ENCODE measurements at places on chromosomes 7 and 10.

DNA sequence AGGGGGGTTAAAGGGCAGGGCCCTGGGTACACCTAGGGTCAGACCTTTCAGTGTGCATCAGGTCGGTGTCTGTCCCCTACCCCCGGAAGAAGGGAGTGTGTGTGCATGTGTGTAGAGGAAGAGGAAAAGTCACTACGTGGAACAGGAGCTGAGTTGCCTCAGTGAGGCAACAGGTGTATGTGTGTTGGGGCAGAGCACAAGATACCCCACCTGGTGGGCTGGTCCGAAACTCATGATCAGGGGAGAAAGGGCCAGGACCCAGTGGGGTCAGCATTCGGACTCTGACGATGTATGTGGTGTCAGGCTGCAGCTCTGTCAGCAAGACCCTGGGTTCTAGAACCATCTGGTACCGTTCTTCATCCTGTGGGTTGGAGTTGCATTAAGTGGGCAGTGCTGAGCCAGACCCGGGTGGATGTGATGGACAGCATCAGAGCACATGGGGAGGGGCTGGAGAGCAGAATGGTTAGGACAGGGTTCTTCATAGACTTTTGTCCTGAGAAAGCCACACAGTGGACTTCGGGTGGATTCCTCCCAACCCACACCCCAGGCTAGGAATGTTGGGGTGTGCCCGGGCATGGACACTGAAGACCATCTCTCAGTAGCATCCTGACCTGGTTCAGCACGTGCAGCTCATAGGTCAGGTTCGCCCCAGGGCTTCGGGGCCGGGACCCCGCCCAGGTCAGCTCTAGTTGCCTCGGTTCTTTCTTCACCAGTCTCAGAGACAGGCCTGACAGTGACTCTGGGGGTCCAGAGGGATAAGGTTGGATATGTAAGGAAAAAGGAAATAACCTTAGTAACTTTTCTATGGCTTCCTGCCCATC is 10.7 kb downstream of the EPHA1 start:
- DNase-seq = no peak

DNA sequence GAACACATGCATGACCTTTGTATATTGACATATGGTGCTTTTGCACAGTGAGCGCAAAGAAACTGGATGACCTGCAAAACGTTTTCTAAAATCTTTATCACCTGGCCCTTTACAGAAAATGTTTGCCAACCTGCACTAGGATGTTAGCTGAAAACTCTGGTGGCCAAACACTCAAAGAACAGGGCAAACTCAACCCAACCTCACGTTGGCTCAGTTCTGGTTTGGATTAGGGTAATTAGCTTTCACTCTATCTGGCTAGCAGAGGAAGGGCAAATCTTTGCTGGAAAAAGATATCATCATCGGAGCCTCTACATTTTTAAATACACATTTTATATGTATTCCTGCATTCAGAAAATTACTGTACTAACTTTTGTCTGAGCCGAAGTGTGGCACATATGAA is 688.9 kb downstream of the PHTF2 start:
- no peak for DNase-seq

- DNase-seq = no peak
Measured at GRCh38 chr7:158959021-158959717, 102.8 kb downstream of the DYNC2I1 start.

DNA sequence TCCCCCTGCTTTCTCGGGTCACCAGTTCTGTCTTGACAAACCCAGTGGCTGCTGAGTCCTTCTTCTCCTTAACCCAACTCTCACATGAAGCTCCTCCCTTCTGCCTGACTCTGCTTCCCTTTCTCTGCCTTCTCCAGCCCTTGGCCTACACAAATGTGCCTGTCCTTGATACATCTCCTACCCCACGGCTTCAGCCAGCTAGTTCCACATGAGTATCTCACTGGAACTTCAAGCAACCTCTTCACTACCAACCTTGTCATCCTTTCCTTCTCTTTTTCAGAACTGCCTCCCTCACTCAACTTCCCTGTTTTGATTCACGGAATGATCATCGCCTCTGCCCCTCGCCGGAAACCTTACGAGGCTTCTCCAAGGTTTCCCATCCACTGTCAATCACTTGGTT is 55.9 kb downstream of the PDIA4 start:
- no peak for DNase-seq

GRCh38 chr7:111499027-111499426 is 63.3 kb downstream of the IMMP2L start:
- DNase-seq = no peak

- DNase-seq = no peak
Measured at GRCh38 chr7:112182749-112183148, 23.4 kb downstream of the DOCK4 start.

DNA sequence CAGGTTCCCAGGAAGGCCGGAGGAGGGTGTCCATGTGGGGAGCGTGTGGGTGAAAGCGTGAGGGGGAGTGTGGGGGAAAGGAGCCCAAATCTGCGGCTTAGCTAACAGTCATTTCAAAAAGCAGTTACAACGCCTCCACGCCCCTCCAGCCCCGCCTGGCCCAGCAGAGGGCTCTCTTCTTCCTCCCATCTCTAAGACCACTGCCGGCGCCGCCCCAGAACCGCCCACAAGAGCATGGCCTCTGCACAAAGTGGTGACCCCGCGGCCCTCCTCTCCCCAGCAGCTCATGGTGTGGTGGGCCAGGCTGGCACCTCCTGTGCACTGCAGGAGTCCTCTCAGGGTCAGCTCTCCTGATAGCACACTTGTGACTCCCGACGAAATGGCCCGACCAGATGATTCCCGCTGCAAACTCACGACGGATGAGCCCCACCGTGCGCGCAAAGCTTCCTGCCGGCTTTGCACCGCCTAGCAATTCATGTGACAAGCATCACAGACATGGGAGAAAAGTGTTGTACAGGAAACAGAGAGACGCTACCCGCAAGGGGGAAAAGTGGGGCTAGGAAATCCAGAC is 12.4 kb upstream of the HUS1 start:
- no peak for DNase-seq

DNA sequence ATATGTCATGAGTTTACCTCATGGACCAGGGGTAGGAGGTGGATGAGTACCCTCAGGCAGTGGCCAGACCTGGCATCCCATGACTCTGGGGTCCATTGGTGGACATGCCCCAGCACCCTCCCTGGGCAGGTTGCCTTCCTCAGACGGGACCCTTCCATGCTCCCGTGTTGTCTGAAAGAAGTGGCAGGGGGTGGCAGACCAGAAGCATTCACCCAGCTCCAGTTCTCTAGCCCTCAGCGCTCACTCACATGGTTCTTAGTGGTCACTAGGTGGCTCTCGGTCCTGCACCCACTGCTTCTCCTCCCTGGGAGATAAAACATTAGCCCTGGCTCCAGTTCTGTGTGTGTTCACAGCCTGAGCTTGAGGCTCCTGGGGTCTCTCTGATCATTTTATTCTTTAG is 6.0 kb downstream of the RBP3 start:
- DNase-seq = no peak

DNA sequence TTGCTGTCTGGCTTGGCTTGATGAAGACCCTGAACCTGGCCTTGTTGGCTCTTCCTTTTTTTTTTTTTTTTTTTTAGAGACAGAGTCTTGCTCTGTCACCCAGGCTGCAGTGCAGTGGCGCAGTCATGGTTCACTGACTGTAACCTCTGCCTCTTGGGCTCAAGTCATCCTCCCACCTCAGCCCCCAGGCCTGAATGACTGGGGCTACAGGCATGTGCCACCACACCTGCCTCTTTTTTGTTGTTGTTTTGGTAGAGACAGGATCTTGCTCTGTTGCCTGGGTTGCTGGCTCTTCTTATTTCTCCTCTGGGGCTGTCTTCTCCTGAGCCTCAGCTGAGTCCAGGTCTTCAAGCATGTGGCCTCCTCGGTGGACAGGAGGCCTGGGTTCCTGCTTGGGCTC is 44.7 kb downstream of the PRF1 start:
- DNase-seq = no peak

GRCh38 chr7:20267482-20267881 is 50.3 kb upstream of the MACC1 start:
- no peak for DNase-seq

DNA sequence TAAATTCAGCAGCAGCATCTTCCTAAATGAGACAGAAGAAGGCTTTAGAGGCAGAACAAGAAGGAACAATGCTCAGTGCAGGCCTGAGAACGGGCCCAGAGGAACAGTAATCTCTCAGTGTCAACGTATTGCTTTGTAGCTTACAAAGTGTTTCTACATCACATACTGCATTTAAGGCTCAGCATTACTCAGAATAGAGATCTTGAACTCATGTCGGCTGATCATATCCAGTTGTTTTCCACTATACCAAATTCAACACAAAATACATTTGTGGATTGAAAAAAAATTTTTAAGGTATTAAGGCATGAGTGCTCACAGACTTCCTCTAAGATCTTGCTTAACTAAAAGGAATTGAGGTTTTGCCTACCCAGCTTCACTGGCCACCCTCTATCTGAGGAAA is 325.1 kb downstream of the HPSE2 start:
- no peak for DNase-seq

DNA sequence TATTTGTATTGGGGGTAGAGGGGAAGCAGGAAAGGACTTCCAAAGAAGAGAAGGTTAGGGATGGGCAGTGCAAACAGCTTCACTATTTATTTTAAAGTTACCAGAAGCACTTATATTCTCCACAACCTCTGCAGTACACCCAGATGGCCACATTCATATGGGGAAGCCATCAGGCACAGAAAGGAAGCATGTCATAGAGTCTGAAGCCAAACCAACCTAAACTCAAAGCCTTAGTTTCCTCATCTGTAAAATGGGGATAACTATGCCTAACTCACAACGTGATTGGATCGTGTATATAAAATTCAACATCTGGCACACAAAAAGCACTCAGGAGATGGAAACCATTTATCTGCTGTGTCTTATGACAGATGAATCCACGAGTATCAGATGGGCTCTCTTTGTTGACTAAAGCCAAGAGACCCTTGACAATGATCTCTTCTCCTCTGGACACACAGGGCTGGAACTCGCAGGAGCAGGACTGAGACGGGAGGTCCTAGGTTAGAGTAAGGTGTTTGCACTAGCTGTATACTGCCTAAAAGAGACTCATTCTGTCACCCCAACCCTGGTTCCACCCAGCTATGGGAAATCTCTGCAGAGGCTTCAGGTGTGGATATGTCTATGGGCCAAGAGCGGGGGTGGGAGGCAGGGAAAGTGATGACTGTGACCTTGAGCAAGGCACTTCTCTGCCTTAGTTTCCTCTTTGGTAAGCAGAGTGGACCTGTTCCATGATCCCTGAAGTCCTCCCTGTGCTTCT is 1.8 kb downstream of the KIAA1549 start:
- no peak for DNase-seq

DNA sequence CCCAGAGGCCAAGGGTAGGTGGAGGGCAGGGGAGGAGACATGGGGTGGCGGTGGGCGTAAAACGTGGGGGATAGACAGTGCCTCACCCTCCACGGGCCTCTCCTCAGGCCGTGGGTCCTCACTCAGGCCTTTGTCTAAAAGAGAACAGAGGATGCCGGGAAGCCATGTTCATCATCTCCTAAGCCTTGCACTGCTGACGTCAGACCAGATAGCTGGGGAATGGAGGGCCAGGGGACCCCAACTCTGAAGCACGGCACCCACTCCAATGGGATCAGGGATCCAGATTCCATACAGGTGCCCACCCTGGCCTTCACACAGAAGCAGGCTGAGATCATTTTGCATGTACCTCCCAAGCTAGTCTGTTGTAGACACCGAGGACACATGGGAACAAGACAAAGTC is 83.4 kb upstream of the TMEM248 start:
- DNase-seq = no peak

- DNase-seq = no peak
Measured at GRCh38 chr7:80661729-80662128, 23.3 kb downstream of the CD36 start.

GRCh38 chr10:83522456-83522855 is 616.9 kb upstream of the GHITM start:
- DNase-seq = no peak

GRCh38 chr7:6718124-6718523 is 11.4 kb upstream of the ZNF12 start:
- DNase-seq = no peak
